Nephron progenitor cell (in vitro differentiated cells): ENCODE measurements at places on chromosomes 12 and 14.
A peak's percentile ranks its signal among the peaks of the same experiment; 100 is the strongest.

DNA sequence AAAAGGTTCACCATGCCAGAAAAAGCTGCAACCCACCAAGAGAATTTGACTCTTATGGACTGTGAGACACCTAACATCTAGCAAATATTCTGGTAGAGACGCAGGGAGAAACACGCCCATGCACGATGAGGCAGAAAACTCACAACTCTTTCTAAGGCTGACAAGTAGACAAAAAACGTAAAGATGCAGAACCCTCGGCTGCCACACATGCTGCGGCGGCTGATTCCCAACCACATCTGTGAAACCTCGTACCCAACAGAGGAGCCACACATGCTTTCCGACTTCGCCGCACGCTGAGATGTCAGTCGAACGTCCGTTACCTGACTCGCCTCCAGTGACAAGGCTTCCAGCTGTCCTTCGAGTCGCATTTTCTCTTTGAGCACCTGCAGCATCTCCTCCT, 21.8 kb downstream of the GOLGA3 start:
- DNase-seq = no peak

- DNase-seq = no peak
These were observed 47.1 kb downstream of the SERPINA3 start for GRCh38 chr14:94659256-94659655.

DNA sequence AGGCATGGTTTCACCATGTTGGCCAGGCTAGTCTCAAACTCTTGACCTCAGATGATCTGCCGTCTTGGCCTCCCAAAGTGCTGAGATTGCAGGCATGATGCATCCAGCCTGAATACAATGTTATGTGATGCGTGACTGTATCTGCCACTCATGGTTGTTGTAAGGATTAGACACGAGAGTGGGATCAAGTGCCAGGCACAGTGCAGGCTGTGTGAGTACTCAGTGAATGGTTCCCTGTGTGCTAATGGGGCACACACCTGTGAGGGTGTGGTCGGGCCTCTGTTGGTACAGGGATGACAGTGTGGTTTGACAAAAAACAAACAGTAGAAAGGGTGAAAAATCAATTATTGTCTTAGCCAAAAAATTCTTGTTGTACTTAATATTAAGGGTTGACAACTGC, 61.8 kb downstream of the TECPR2 start:
- no peak for DNase-seq

DNA sequence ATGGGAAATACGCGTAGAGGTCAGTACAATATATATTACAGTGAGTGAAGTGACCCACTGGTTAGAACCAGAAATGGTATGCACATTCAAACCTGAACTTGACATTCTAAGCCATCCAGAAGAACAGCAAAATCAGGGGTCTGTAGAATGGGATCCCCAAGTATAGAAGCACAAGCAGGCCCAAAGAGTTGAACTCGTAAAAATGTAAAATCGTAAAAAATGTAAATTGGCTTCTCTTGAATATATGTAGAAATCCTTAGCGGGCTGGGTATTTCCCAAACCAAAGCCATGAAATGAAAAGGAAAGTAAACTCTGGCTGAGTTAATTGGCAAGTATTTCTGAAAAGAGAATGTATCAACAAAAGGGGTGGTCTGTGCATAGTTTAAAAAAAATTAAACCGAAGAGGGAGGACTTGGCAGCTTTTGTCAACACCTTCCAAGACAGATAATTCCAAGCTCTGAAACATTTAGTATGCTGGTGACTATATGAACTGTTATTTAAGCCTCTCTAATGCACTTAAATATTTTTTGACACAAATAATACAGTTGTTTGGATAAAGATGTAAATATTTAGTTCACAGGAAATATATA, 1505.6 kb upstream of the FLRT2 start:
- DNase-seq = no peak

- no peak for DNase-seq
These were observed 58.2 kb downstream of the FBXW8 start for GRCh38 chr12:116968986-116969385.

GRCh38 chr12:6964605-6965025, 5.8 kb downstream of the PHB2 start:
- no peak for DNase-seq

DNA sequence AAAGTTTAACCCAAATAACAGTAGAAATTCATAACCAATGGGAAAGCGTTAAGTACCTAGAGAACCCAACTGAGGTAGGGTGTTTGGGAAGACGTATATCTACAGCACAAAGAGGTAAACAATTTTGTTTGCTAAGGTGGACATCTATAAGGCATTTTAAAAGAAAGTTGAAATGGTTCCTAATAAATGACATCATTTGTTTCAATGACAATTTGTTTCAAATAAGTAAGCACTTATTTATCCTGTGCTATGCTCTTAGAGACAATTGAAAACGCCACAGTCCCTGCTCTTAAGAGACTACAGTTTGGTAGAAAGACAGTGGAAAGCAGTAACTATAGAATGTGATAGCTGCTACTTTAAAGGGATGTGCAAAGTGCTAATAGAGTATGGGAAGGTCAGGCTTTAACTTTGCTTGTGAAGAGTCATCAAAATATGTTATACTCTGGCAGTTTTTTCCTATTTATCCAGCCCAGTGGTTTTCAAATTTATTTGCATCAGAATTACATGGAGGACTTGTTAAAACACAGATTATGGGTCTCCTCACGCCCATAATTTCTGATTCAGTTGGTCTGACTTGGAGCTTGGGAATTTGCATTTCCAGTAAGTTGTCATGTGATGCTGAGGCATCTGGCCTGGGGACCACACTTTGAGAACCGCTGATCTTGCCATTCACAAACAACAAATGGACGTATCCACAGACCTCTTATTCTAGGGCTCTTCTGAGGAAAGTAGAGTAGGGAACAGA, 19.6 kb upstream of the SMCO2 start:
- DNase-seq = no peak

- DNase-seq = no peak
These were observed 7.1 kb downstream of the NUAK1 start for GRCh38 chr12:106131676-106132075.

GRCh38 chr12:48765753-48766162, 23.1 kb downstream of the ADCY6 start:
- DNase-seq = no peak

DNA sequence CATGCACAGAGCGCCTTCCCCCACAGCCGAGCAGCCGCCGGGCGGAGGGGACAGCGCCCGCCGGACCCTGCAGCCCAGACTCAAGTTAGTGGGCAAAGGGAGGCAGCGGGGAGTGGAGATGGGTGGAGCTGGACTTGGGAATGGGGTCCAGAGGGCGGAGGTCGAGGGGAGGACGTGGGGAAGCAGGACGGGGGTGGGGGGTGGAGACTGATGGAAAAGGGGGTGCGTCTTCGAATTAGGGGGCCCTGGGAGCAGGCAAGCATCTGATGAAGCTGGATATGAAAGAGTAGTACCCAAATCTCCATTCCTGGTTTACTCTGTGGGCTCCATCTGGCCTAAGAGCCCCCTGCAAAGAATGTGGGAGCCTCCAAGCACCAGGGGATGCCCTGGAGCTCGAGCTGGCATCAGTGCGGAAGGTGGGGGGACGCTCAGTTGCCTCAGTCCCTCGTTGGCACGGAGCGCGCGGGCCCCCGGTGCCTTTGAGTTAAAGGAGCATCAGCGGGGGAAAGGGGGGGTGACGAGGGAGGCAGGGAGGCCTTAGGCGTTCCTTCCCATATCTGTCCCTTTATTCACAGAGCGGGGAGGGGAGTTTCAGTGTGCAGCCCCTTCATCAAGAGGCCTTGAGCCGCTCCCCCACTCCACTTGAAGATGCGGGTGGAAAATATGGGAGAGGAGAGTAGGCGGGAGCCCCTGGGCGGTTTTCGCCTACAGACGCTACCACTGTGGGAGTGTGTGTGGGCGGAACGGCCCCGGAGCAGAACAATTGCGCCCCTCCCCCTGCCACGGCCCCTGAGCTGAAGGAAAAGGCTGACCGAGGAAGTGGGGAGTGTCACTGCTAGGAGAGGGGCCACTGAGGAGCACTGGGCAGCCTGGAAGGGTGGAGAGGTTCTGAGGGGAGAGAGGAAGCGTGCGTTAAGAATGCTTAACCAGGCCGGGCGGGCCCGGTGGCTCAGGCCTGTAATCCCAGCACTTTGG, 644 bp downstream of the NAB2 start:
- peak; percentile 76 for DNase-seq

- DNase-seq = no peak
These were observed 105.8 kb downstream of the MSRB3 start for GRCh38 chr12:65384240-65384639.

GRCh38 chr12:98418357-98419075, 96.9 kb upstream of the TMPO start:
- DNase-seq = peak; percentile 32

GRCh38 chr12:90682398-90682797, 272.6 kb downstream of the CCER1 start:
- DNase-seq = no peak

GRCh38 chr14:58245562-58245961, 919 bp downstream of the PSMA3 start:
- DNase-seq = no peak

DNA sequence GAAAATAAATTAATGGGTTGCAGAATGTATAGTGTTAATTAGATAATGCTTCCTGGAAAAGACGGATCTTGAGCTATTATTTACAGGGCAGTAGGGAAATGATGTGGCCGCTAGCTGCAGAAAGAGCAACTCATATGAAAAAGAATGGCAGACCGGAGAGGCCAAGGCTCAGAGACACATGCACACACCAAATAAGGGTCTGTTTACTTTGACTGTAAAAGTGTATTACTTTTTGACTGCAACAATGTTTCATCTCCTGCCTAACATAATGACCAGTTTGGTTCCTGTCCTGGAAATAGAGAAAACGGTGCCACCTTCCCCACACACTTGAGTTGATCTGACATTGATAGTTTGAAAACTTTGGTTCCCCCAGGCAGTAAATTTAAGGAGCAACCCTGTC, 290.9 kb downstream of the CACNA1C start:
- DNase-seq = no peak

- DNase-seq = no peak
These were observed 26.9 kb downstream of the SAMD4A start for GRCh38 chr14:54593860-54594259.

DNA sequence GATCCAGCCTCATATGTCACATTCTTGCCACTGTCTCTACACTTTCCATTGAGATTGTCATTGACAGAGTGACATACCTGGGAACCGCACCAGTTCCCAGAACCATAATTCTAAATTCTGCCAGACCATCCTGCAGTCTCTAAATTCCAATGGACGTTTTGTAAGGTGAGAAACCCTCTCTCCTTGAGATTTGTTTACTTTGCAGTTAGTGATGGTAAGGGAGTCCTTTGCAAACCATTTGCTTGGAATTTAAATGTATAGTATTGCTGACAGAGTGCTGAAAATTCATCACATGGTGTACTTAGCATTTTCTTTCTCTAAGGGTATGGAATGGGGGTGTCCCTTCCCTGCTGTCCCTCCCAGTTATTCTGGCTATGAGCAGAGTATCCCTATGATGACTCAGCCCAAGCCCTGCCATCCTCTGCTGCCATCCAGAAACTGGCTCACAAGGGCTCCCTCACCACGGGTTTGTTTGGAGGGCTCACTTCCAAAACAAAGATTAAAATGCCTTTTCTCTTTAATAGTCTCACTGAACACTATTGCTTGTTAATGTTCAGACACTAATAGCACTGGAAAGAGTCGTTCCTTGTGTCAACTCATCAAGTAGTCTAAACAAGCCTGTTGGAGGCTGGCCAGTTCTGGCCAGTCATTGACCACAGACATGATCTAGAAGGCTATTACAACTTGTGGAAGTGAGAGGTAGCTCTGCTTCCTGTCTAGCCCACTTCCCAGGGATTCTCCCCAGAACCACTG, 129.0 kb upstream of the HMGA2 start:
- no peak for DNase-seq

DNA sequence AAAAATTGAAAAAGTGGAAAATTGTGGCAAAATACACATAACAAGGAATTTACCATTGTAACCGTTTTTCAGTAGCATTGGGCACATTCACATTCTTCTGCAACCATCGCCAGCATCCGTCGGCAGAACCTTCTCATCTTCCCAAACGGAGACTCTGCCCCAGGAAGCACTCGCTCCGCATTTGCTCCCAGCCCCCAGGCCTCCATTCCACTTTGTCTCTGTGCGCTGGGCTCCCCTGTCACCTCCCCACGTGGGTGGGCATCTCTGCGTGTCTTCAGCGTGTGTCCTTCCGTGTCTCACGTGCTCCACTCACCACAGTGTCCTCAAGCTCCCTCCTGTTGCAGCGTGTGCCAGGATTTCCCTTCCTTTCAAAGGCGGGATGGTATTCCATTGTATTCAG, 9.9 kb downstream of the GPR132 start:
- DNase-seq = no peak

DNA sequence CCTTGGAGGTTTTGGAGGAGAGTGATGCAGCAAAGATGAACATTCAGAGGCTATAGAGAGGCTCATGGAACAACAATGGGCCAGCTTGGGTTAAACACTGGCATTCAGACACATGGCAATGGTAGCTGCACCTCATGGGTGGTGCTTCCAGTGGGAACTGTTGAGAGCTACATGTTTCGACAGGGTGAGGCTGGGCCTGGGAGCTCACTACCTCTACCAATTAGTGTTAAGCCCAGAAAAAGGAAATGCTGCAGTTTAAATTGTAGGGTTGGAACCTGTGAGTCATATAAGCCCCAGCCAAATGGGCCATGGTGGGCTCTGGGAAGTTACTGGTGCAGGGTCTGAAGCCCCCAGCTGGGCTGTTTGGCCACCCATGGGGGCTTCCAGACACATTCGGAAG, 279.7 kb downstream of the ZFP36L1 start:
- DNase-seq = no peak

DNA sequence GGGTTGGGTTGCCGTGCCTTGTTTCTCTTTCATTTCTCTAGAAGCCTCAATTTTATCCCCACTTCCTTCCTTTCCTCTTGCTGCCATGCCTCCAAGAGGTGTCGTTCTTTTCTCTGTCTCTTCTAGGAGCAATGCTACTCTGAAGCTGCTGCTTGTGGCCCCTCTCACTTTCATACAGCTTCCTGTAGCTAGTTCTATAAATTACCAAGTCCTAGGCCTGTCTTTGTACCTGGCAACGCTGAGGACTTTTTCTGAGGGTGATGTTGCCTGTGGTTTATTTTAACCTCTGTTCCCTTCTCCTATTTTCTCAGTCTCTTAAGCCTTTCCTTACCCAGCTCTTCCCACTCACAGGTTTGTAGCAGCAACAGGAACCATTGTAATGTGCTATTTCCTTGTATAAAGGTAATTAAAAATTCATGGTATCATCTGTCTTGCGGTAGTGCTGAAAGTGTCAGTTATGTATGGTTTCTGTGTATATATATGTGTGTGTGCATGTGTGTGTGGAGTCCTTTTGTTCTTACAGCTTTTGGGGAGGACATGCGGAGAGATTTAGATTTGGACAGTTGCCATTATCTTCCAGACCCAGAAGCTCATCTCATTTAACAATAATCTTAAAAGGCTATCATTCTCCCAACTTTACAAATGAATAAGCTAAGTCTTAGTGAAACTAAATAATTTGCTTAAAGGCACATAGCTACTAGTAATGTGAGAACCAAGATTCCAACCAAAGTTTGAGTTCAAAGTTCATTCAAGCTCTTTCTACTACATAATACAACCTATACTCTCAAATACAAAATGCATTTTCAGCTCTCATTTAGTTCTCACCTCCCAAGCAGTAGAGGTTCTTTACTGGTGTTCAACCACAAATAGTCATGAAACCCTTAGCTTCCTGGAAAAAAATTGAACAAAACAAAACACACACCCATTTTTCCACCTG, 43.8 kb downstream of the DDHD1 start:
- no peak for DNase-seq
